Stimulated activated CD8-positive, alpha-beta memory T cell treated with anti-CD3 and anti-CD28 coated beads, Interleukin-4, amount 100 ng/mL, for 24 hours (primary cell): ENCODE measurements at places on chromosomes 2 and 18.

DNA sequence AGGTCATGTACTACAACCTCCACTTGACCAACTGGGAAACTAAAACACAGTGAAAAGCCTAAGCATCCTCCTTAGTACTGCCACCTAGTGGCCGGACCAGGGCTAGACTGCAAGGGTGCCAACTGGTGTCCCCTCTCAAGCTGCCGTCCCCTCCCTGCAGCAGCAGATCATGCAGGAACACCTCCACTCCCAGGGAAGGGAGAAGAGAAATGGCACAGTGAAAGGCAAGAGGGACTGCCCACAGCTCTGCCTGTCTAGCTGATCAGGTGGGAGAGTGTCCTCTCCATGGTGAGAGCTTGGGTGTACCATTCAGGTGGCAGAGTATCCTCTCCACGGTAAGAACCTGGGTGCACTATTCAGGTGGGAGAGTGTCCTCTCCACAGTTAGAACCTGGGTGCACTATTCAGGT is 78.1 kb downstream of the AAK1 start:
- DNase-seq: peak; percentile 58

DNA sequence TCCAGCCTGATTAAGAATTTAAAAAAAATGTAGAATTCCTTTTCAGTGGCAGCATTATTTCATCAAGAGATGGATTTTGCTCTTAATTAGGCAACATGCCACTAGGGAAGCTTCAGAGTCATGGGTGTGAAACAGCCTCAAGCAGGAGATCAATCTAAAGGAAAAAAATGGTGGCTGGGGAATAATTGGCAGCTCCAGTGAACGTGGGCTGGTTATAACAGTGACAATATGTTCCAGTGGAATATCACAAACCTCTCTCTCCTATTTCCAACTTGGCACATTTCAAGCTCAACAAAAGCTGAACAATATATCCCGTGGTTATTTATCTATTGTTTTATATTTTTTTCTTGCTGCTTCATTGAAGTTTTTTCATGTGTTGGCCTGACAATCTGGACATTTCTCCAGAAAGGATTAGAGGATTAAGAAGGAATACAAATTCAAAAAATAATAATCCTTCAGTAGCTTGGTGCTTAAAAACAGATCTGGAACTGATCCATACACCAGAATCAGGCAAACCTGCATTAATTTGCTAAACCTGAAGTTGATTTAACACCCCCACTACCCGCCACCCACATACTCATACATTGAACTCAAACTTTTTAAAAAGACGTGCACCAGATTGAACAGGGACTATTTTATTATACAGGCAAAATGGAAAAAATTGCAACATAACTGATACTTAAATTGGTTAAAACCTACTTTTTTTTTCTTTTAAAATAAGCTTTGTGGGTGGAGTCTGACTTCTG is 255.9 kb upstream of the SPRED2 start:
- no peak for DNase-seq

DNA sequence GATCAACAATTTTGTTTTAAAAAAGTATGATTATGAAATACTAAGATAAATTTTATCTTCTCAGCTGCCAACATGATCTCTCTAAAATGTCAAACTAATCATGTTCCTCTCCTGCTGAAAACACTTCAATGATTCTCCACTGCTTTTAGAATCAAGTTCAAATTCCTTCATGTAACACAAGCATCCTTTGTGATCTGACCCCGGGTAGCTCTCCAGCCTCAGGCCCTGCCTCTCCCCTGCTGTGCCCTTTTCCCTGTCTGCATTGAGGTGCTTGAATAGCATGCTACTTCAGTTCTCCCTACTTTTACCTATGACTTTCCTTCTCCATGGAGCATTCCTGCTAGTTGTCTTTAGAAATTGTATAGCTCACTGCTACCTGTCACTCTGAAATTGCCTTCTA is 274.8 kb downstream of the PDE11A start:
- no peak for DNase-seq

DNA sequence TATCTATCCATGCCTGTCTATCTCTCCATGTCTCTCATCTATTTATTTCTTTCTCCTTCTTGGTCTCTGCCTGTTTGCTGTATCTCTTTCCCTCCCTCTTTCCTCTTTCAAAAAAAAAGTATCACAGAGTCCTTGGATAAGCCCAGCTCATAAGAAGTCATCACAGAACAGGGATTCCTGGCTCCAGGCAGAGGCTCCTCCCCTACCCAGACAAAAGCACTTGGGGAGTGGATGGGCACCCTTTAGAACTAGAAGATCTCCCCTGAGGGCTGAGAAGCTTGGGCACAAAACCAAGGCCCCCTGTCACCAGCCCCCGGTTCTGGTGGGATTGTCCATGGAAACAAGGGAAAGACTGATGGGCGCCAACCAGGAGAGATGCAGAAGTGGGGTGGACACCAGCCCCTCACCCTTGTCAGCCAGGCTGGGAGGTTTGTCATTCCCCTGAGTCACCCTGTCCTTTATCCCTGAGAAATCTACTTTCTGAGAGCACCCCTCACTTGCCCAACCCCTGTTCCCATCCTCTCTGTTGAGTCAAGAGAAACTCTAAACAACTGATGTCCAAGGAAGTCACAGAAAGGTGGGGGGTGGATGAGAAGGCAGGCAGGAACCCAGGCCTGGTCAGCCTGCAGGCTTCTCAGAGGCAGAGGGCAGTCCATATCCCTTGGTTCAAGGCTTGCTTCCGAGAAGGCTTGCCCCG is 127.1 kb downstream of the TNS1 start:
- no peak for DNase-seq

DNA sequence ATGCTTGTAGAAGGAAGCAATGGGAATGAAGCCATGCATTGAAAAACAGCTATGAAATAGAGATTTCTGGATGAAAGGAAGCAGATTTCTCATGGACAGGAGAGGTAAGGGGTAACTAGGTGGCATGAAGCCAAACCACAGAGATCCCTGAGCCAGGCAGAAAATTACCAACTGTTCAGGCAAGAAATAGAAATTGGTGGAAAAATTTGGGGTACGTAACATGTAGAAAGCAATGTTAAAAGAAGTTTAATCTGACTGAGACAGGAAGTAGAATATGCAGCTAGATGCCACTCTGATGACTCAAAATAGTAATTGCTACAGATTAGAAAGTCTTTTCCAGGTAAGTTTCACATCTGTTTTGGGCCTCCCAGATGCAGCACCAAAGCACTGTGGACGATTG is 928.5 kb upstream of the CELF4 start:
- DNase-seq: no peak

DNA sequence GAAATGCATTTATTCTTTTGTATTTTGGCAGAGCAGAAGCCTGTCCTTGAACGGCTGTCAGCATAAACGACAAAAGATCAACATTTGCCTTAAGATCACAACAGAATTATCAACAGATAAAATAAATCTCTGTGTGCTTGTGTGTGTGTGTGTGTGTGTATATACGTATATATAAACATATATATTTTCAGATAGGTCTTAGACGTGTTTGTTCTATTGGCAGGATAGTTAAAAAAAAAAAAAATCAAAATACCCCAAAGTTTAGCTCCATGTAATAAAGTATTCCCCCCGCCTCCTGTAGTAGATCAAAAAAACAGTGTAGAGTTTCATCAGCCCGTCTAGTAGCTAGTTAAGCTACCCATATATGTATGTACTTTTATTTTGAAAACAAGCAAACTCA is 107.9 kb downstream of the CHN1 start:
- DNase-seq: no peak

DNA sequence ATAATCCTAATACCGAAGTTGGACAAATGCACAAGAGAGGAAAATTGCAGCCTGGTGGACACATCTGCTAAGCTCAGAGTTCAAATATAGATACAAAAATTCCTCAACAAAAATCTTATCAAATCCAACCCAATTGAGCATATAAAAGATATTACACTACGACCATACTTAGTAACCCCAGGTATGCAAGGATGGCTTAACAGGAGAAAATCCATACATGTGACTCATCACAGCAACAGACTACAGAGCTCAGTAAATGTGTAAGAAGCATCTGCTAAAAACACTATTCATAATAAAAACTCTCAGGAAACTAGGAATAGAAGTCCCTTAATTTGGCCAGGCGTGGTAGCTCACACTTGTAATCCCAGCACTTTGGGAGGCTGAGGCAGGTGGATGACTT is 28.3 kb downstream of the HS6ST1 start:
- no peak for DNase-seq

GRCh38 chr2:230864605-230865306 is at the start of gene ITM2C:
TSS of gene ITM2C (plus strand) at chr2:230864942. CDS start at chr2:230865026, 84 bp downstream.
- DNase-seq: peak; percentile 63

GRCh38 chr2:120238728-120239487 is 13.7 kb upstream of the RALB start:
- no peak for DNase-seq

DNA sequence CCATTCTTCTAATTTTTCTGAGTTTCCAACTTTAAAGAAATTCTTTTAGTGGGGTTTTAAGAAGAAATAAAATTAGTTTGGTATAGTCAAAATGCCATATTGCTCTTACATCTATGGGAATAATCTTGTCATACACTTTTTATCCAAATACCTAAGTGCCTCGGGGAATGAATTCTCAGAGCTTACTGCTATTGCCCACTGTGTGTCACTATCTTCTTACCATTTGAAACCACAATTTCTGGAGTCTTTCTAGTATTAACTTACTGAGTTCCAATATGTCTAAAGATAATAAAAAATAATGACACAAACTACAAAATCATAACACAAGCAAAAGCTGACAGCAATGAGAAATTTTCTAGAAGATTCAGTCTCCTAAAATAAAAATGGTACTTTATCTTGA is 23.7 kb upstream of the DNAH6 start:
- no peak for DNase-seq

GRCh38 chr2:108412995-108413710 is 35.4 kb downstream of the SULT1C4 start:
- no peak for DNase-seq

DNA sequence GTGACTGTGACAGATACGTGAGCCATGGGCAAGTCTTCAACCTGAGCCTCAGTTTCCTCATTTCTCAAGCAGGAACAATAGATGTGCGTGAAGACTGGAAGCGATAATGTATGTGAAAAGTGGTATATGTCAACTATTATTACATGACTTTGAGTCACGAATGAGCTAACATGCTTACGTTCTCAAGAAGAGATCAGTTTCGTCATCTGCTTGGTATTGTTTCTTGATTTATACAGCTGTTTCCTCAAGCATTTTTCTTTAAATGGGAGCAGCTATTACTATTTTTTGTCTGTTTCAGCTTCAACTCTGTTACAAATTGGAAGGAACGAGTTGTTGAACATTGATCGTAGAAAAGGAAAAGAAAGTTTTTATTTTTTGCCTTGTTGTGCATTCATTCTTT is 48.5 kb upstream of the THOC1 start:
- DNase-seq: no peak

DNA sequence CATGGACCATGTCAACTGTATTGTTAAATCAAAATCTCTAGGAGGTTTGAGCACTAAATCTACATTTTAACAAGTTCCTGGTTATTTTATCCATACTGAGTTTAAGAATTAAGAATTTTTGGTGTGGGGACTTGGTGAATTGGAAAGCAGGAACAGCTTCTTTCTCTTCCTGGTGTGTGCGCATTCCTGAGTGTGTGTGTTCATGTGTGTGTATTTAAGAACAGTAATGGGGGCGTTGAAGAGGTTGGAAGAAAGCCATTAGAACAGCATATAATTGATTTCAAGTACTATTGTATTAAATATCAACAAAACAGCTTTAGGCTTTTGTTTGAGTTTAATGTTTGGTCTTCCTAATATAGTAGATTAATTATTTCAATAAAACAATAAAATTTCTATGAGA is 801.3 kb upstream of the ID2 start:
- DNase-seq: no peak

GRCh38 chr2:16321872-16322271 is 343.8 kb downstream of the CYRIA start:
- no peak for DNase-seq

DNA sequence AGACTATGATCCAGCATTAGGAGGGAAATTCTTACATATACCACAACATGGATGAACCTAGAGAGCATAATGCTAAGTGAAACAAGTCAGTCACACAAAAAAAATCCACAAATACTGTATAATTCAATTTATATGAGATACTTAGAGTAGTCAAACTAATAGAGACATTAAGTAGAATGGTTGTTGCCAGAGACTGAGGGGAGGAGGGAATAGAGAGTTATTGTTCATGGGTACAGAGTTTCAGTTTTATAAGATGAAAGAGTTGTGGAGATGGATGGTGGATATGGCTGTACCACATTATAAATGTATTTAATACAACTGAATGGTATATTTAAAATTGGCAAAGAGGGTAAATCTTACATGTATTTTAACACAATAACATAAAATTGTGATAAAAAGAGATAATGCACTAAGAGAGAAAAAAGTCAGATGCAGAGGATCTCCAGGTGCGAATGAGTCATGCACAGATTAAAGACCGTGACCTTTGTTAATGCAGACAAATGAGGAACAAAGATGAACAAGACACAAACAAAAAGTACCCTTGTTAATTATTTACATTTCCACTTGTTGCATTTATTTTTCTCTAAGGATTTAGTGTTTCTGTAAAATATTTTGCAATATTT is 541.7 kb upstream of the MEX3C start:
- DNase-seq: no peak

GRCh38 chr2:285531-285930 is 2.4 kb downstream of the ALKAL2 start:
- DNase-seq: no peak

DNA sequence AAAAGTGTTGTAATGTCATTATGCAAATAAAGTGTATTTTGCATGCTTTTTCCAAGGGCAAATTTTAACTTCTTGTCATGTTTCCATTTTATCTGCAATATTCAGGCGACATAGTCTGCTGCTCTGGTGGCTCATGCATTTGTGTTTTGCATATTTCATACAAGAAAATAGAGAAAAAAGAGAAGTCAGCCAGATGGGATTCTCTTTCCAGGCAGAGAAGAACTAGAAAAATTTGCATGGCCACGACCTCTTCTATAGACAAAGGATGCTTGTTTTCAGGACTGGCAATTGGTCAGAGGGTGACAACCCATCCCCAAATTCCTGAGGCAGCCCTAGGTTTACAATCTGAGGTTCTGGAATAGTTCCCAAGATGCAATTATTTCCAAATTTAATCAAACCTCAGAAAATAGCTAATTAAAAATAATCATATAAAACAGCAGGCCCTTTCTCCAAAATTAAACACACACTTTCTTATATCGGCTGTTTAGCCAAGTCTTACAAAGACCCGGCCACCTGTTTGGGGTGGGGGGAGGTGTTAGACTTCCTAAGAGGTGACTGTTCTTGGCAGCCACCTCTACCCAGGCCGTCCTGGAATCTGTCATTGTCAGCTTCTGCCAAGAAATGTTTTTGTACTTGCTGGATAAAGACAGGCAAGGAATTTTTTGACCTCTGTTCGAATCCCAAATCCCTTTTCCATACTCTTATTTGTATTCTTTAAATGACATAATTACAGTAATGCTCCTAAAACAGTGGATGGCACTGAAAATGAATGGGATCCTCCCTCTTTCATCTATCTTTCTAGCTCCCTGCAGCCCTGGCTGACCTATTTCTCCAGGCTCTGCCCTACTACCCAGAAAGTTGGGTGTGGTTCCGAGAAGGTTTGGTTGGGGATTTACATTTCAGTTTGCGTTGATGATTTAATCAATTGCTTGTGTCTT is 20.8 kb upstream of the SOS1 start:
- DNase-seq: no peak
